ENCODE measurements at places on chromosomes 1 and 21.
A peak's percentile ranks its signal among the peaks of the same experiment; 100 is the strongest.

- DNase-seq: no peak
Observed at GRCh38 chr1:151852733-151853132, 779 bp downstream of the THEM5 start.

DNA sequence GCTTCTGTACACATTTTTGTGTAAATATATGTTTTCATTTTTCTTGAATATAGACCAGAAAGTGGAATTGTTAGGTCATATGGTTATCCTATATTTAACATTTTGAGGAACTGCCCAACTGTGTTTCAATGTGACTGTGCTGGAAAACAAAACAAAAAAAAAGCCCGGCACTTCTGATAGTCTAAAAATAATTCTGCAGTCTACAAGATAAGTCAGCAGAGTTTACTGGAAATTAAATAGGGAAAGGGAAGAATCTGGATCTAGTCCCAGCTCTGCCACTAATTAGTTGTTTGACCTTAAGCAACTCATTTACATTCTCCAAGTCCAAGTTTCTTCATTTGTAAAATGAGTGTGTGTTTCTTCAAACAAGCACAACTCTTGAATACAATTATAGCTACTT lies 869.1 kb upstream of the B3GALT2 start:
- DNase-seq: no peak

GRCh38 chr1:89523572-89524368 lies 859 bp upstream of the LRRC8B start:
- peak; percentile 54 for DNase-seq

DNA sequence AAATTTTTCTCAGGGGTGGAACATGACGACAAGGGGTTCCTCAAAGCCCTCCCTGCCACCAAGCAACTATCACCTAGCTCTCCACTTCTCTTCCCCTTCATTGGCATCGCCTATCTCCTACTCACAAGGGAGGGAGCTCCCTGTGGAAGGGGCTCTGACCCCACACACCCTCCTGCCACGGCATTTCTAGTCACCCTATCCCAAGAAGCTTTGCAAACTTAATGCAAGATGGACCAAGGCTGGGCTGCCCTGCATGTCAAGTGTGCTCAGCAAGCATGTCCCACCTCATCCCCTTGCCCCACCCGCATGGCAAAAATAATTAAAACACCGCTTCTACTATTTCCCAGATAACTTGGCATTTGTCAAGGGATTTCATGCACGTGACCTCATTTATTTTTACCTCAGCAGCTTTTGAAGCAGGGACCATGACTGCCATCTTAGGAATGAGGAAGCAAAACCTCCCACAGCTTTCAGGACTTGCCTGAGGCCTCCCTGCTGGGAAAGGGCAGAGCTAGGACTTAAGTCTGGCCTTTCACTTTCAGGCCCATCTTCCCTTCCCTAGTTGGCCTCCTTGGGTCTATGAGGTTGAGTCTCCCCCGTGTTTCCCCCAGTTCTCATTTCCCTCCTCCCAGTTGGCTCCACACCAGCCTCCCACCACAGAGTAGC lies 161.3 kb downstream of the TSEN15 start:
- no peak for DNase-seq

DNA sequence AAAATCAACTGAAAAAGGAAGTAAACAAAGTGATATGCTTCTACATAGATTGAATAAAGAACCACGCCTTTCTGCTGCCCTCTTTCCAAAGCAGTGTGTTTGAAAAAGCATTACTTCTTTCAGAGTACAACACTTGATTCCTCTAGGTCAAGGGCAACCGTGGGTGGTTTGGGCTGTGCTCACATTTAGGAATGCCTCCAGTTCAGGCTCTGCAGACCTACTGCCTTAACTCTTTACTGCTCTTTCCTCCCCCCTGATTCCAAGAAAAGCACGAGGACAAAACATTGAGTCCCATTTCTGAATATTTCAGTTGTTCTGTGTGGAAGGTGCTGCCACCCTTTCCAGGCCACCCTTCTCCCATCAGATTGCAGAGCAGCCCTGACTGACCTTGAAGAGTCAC lies 45.2 kb downstream of the ADAMTS1 start:
- no peak for DNase-seq

Measured in head of caudate nucleus (tissue), 42 donors.